Kidney (tissue), 22 donors: ENCODE measurements at places on chromosomes 2 and 18.
A peak's percentile ranks its signal among the peaks of the same experiment; 100 is the strongest.

DNA sequence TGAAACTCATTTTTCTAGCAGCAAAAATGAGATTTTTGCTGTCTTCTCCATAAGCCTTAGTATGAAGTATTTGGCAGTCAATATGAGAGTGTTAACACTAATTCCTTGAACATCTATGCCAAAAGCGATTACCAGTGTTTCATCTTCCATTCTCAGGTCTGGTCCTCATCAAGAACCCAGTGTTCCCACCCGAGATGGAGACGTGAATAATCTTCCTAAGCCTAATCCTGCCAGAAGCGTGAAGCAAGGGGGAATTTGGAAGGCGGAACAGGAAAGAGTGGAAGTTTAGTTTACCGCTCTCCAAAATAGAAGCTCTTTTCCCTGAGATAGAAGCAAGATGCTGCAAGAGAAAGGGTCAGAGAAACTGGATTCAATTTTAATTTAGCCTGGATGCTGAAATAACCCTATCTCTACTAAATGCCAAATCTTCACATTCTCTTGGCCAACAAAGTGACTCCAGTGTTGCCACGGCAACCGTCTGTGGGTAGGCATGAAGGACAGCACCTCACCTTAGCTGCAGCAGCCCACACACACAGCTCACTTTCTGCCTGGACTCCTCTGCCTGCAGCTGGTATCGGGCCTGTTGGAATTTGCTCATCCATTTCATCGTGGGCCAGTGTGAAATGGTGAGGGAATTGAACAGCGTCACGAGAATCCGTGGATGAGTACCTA is 711.1 kb downstream of the CBLN2 start:
- DNase-seq, result no peak

DNA sequence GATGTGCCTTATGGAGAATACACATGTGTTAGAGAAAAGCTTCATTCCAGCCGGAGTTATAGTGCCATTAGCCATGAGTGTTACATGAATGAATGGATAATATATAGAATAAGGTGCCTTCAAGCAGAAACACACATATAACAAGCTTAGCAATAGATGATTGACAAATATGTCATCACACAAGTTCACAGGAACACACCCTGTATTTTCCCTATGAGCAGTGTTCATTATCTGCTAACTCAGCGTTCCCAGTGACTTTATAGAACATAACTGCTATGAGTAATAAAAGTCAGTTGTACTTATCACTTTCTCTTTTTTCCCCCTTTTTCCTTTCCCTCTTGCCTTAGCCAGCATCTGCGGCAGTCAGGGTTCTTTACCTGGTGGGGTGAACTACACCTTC is 65.1 kb downstream of the TIMM21 start:
- no peak for DNase-seq

DNA sequence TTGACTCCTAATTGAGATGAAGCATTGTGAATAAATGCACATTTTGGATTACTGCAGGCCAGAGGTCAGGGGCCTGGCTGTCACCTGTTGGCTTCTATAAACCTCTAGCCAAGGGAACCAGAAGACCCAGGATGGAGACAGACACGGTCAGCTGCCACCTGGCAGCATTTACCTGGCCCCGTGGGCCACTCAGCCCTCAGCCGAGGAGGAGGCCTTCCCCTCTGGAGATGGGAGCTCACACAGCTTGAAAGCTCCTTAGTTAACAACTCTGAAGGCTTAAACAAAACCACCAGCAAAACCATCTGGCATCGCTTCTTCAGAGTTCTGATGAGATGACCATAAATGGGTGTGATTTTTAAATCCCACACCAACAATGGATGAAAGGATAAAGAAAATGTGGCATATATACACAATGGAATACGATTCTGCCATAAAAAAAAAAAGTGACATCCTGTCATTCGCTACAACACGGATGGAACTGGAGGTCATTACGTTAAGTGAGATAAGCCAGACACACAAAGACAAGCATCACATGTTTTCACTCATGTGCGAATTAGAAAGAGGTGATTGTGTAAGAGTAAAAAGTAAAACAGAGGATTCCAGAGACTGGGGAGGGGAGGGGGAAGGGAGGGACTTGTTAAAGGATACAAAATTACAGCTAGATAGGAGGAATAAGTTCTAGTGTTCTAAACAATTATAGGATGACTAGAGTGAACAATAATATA is 218.4 kb downstream of the TMEM163 start:
- DNase-seq, result no peak

DNA sequence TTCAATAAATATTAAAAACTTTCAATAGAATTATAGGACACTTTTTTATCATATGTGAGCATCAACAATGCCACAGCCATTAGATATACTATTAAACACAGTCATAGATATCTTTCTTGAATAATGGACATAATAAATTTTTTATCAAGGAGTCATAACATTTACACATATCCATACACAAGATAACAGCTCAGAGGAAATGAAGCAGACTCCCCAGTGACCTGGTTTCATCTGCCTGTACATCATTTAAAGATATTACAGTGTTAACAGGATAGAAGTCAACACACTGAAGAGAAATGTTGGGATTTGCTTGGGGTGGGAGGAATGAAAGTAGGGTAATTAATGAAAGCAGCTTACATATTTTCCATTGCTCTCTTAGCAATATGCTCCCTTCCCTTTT is 5.1 kb downstream of the SCG2 start:
- no peak for DNase-seq

DNA sequence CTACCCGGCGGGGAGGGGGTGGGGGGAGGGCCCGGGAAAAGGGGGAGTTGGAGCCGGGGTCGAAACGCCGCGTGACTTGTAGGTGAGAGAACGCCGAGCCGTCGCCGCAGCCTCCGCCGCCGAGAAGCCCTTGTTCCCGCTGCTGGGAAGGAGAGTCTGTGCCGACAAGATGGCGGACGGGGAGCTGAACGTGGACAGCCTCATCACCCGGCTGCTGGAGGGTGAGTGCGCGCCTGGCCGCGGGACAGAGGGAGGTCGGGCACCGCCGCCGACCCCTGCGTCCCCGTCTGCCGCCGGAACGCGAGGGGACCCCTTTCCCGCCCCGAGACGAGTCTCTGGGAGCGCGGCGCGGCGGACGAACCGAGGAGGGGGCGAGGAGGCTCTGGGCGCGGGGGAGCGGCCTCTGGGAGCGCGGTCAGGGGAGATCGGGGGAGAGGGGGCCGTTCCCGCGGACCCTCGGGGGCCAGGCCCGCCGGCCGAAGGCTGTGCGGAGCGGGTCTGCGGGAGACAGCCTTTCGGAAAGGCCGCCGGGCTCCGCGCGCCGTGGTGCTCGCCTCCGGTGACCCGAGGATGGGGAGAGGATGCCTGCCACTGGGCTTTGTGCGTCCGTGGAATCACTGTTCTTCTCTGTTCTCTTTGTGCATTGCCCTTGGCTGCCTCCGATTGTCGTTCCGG is 463 bp downstream of the PPP1CB start:
- no peak for DNase-seq

DNA sequence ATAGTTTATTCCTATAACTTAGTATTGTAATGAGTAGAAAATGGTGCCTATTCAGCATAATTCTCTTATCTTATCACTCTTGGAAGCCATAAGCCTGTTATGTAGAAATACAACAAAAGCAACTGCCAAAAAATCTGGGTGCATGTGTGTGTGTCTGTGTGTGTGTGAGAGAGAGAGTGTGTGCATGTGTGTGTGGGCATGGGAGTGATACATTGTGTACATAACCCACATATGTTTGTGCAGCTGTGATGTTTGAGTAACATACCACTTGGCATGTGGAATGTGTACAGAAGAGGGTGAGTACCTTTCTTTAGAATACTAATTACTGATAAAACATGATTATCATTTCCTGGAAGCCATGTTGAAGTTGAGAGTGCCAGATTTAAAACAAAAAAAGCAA is 642.3 kb upstream of the SYT4 start:
- DNase-seq, result no peak

- peak; percentile 66 for DNase-seq
These were observed 56.2 kb downstream of the ITSN2 start for GRCh38 chr2:24304098-24304497.

DNA sequence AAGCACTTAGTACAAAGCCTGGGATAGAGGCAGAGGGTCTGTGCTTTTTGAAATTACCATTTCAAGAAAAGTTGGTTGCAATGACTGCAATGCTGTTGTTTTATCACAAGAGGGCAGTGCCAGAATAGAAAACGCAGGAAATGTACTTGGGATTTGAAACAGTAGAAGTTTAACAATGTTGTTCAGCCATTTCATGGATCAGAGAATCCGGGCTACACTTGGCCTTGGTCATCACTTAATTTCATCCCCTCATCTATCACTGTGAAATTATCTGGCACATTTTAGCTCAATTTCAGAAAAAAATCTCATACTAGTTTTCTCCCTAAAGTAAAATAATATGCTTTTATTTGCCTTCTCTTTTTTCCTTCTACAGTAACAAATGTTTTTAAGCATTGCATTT is 70.8 kb downstream of the RAPGEF4 start:
- peak; percentile 82 for DNase-seq

DNA sequence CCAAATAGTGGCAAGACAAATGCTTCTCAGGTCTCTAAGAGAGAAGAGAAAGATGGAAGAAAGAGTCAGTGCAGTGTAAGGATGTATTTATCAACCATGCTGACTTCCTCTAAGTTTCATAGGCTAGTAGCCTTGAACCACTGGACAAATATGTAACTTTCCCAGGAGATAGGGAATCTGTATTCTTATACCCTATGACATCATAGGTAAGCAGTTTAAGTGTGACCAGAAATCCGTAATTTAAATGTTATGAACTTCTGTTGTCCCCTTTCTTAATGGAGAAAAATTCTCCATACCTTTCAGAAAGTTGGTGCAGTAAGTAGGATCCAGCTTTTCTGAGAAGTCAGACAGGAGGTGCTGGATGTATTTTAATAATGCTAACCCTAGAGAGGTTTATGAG is 256.2 kb downstream of the LNPK start:
- DNase-seq, result no peak

GRCh38 chr2:219218217-219218731 is 484 bp downstream of the ABCB6 start:
- peak; percentile 85 for DNase-seq

- no peak for DNase-seq
These were observed 99.5 kb downstream of the TNS1 start for GRCh38 chr2:217903142-217903858.

- DNase-seq, result no peak
These were observed 36.8 kb upstream of the UNC80 start for GRCh38 chr2:209734805-209735204.

DNA sequence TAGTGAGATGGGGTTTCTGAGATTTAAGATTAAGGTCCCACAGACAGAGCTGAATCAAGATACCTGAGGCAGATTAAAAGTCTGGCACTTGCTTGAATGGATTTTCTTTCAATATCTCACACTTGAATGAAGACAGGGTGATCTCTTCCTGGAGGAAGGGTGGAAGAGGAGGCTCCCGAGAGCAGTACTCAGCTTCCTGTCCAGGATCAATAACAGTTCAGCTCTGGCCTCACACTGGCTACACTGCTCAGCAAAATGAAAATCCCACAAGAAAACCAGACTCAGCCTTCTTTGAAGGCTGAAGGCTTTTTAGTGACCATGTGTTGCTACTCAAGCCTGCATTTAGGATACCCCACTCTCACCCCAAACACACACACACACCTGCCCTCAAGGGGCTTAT is 11.1 kb downstream of the ARHGEF33 start:
- DNase-seq, result no peak

DNA sequence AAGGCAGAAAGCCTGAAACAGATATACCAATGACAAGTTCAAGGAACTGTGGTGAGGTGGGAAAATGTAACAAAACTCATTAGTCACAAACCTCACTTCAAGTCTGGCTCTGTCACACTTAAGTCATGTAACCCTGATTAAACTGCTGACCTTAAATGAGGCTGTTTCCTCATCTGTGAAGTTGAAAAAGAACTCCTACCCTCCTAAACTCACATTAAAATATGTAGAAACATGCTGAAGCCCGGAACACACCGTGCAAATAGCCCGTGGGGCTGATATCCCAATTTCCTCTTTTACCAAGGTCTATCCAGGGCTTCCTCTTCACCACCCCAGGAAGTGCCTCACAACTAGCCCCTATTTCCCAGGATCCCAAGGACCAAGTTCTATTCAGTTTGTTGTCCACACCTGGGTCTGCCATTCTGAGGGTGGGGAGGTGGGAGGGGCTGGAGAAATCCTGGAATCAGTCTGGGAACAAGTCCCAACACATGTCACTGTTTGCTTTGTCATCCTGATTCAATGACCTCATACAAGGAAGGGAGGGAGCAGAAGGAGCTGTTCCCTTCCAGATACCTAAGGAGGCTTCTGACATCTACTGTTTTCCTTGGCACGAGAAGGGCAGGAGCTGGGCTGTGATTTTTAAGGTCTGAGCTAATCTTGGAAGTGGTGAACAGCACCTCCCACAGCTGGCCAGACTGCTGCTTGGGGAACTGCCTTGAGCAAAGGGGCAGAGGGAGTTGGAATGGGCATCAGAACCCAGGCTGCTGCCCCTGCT is 42.3 kb downstream of the SLC4A1AP start:
- peak; percentile 32 for DNase-seq

DNA sequence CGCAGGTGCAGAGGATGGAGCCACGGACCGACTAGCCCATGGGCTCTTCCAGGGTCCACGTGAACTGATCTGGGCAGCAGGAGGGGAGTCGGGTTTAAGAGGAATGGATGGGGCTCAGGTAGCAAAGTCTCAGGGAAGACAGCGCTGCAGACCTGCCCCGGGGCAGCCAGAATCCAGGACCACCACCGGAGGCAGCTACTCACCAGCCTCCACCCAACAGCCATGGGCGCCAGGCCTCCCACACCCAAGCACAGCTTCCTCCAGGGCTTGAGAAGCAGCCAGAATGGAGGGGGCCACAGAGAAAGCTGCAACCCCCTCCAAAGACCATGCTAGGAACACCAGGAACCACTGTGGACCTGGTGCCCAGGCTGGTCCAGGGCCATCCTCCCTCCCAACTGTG is 164.3 kb downstream of the TWIST2 start:
- no peak for DNase-seq

- no peak for DNase-seq
These were observed 19.1 kb downstream of the LBH start for GRCh38 chr2:30250421-30250820.

- DNase-seq, result no peak
These were observed 25.5 kb upstream of the GNAL start for GRCh38 chr18:11663439-11664029.

GRCh38 chr2:97645112-97645694 is 659 bp upstream of the COX5B start:
- peak; percentile 61 for DNase-seq

DNA sequence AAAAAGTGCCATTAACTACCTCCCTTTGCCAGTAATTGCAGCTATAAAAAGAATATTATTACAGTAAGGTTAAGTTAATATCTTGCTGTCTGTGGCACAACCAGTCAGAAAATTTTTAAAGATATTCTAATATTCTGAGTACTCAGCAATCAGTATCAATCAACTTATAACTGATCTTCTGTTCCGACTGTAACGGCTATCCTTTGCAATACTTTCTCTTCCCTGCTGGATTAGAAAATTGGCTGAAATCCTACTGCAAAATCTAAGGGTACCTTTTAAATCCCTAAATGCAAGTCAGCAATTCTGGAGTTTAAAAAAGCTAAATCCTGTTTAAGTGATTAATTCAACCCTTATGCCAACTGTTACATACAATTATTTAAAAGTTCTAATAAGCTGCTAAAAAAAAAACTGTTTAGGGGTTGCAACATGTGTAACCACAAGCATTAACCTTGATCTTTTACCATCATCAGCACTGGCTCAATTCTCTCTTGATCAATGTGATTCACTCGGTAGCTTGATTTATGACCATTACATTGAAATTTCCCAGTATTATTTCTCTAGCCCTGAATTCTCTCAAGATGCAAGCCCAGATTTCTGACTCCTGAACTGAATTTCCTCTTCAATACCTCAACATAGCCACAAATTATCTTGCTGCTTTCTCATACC is 20.5 kb downstream of the GAREM1 start:
- DNase-seq, result no peak
